Kidney epithelial cell (primary cell): ENCODE measurements at places on chromosomes 7 and 10.

DNA sequence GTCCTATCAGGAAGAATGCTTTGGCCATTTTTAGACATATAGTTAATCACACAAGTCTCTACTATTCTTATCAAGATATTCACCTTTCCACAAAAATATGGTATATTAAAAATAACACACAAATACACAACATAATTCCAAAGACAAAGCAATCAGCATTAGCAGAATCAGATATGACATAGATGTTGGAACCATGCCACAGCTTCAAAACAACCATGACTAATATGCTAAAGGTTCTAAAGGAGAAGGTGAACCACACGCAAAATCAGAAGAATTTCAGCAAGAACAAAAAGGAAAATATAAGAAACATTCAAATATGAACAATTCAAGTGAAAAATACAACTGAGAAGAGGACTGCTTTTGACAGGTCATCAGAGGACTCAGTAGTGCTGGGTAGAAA lies 670.2 kb upstream of the SORCS1 start:
- no peak for DNase-seq

GRCh38 chr7:36653663-36654355 lies 70.5 kb downstream of the AOAH start:
- no peak for DNase-seq

DNA sequence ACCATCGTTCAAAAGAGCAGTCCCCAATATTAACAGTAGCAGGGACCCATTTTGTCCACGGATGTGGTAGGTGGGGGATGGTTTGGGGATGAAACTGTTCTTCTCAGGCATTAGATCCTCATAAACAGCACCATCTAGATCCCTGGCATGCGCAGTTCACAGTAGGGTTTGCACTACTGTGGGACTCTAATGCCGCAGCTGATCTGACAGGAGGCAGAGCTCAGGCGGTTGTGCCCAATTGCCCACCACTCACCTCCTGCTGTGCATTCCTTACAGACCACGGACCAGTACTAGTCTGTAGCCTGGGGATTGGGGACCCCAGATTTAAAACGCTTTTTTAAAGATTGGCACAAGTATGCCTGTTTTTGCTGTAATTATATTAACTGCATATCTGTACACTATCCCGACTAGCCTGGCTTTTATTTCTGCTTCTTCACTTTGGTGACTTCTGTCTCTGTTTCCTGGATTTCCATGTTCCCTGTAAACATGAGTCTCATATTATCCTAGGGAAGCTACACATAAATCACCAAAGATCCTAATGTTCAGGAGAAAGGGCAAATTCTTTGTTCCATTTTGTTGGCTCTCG lies 163.3 kb upstream of the AKR1E2 start:
- DNase-seq: no peak

- DNase-seq: no peak
Observed at GRCh38 chr10:15745751-15746150, 26.0 kb upstream of the ITGA8 start.

GRCh38 chr10:89524279-89524678 lies 11.1 kb downstream of the SLC16A12 start:
- no peak for DNase-seq

DNA sequence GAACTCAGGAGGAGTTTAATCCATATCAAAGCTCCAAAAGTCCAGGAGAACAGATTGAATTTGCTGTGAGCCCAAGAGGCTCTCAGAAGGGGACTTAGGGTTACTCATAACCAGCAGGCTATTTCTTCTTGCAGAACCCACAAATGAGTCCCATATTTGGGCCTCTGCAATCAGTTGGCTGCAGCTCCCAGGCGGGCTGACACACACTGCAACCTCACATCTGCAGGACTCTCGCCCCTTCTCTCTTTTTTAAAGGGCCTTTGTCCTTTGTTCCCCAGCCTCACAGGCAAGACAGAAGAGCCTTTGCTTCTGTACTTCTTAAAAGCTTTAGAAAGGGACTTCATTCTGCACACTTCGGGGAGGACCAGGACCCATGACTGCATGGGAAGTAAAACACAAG lies 26.7 kb downstream of the CREB3L2 start:
- DNase-seq: no peak
